Stimulated activated CD8-positive, alpha-beta memory T cell treated with anti-CD3 and anti-CD28 coated beads, Interleukin-15, amount 100 ng/mL, for 4 hours (primary cell): ENCODE measurements at places on chromosomes 2 and 18.

- DNase-seq: no peak
Observed at GRCh38 chr2:237479747-237480146, 7.3 kb upstream of the MLPH start.

DNA sequence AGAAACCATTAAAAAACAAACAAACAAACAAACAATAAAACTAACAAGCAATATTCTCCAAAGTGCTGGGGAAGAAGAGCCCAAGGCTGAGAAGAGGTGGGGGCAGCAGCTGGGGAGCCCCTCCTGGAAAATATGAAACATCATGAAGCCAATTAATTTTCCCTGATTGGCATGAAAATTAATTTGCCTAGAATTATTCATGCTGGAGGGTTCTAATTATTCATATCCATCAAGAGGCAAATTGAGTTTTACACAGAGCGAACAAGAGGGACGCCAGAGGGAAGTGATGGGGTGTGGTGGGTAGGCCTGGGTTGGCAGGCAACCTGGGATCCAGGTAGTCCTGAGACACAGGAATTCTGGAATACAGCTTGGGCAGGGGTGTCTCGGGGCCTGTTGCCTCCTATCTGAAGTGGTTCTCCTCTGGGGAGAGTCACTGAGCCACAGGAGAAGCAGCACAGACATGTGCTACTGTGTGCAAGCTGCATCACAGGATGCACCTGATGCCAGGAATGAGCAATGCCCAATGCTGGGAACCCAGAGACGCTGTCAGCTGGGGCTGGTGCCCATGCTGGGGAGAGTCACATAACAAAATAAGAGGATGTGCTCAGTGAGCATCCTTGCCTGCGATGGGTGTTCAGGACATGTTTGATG, 100.5 kb downstream of the TEX51 start:
- DNase-seq: no peak

GRCh38 chr2:143686585-143687164, 557.5 kb downstream of the ARHGAP15 start:
- no peak for DNase-seq

- DNase-seq: peak; percentile 56
Observed at GRCh38 chr2:218284106-218284811, 8.0 kb downstream of the TMBIM1 start.

DNA sequence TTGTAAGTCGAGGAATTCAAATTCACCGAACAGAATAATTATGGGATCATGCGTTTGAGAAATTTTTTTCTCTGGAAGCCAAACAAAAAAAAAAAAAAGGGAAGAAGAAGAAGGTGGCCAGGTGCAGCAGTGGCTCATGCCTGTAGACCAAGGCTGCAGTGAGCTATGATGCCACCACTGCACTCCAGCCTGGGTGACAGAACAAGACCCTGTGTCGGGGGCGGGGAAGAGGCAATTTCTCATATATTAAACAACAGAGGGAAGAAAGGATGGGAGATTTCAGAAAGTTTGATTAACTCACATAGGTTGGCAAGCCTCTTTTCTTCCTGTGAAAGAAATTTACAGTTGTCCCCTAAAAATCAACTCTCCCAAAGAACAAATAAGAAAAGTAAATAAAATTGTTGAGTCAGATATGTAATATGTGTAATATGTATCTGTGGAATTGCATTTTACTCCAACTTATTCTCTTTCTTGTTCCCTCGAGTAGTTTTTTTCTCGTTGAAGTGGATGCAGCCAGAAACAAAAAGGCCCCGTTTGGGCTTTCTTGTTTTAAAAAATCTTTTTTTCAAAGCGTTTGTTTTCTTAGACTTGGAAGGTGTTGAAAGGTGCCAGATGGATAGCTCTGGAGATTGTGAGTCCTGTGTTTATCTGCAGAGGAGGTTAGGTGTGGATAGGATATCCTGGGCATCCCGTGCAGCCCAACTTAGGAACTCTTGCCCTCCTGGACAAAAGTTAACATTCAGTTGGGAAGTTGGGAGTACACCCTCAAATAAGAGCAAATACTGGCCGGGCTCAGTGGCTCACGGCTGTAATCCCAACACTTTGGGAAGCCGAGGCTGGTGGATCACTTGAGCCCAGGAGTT, 25.4 kb upstream of the FMNL2 start:
- no peak for DNase-seq

GRCh38 chr18:40676668-40677067, 1278.4 kb upstream of the PIK3C3 start:
- DNase-seq: no peak

- no peak for DNase-seq
Observed at GRCh38 chr2:9398881-9399780, 24.2 kb downstream of the ITGB1BP1 start.

DNA sequence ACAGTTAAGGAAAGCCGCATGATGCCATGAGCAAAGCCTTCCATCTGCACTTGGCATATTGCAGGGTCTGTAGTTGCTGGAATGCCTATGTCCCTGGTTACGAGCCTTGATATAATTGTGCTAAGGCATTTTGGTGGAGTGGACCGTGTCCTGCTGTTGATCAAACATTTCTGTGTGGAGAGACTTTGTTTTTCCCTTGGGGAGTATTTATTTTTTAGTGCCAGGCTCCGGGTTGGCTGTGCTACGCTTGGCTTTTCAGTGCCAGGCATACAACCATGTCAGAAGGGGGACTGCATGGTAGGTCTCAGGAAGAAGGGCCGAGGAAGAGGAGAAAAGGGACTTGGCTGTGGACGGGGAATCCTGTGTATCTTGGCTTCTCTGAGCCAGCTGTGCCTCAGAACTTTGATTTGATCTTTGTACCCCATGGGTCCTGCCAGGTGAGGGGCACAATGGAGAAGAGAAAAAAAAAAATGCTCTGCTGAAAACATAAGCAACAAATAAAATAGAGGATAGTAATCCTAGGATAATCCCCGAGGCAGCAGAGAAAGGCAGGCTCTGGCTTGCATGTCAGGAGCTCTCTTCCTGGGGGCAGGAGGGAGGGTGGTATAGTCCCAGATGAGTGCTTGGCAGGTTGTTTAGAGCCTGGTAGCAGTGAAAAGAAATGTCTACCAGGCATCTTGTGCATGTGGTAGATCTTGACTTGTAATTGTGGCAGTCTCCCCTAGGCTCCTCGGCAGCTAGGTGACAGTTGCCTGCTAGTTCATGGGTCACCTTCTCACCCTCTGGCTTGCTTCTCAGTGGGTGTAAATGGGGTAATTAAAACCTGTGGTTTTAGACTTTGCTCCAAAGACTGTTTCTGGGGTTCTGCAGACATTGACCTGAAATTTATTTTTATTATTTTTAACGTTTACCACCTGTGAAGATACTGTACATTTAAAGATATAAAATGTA, 233.0 kb downstream of the NEDD4L start:
- DNase-seq: no peak

GRCh38 chr2:171584001-171584400, 61.7 kb downstream of the CYBRD1 start:
- no peak for DNase-seq

DNA sequence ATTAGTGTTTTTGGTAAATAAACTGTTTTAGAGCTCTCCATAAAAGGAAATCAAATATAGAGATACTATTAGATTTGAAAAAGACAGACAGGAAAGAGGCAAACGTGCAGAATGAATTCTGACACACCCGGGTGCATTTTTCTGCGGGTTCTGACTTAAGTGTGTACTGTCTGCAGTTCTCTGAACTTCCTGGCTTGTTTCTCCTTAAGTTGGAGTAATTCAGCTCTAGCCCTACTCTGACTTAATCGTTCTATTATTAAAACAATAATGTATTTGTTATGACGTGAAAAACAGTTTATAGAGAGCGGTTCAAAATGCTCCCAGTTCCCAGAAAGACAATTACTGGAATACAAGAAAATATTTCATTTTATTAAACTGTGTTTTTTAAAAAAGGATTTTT, 305.9 kb downstream of the ARHGAP15 start:
- no peak for DNase-seq

GRCh38 chr2:219017201-219017931, 23.9 kb downstream of the CFAP65 start:
- no peak for DNase-seq

DNA sequence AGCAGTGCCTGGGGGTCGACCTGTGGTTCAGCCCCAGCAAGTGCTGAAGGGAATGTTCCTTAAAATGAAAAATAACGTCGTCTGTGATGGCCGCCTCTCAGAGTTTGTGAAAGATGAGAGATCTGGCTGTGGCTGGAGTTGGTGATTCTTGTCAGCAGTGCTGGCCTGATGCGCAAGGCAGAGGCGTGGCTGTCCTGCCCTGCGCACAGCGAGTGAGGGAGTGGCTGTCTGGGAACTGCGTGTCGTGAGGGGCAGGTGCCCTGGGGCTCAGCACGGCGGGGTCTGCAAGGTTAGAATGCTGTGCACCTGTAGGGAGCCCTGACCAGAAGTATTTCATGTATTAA, 8.8 kb downstream of the NFATC1 start:
- no peak for DNase-seq

DNA sequence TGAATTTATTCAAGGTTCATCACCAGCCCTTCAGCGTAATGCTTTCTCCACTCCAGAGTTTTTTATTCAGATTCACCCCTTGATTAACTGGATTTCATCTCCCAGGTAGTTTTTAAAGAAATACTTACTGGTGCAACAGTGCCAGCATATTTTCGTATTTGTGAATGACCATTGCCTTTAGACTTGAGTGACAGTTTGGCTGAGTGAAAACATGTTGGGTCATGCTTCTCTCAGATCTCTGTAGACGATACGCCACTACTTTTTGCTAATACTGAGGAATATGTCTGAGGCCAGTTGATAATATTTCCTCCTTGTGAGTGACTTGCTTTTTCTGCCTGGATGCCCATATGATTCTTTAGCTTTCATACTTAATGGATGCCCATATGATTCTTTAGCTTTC, 51.5 kb downstream of the CYP26B1 start:
- DNase-seq: no peak

DNA sequence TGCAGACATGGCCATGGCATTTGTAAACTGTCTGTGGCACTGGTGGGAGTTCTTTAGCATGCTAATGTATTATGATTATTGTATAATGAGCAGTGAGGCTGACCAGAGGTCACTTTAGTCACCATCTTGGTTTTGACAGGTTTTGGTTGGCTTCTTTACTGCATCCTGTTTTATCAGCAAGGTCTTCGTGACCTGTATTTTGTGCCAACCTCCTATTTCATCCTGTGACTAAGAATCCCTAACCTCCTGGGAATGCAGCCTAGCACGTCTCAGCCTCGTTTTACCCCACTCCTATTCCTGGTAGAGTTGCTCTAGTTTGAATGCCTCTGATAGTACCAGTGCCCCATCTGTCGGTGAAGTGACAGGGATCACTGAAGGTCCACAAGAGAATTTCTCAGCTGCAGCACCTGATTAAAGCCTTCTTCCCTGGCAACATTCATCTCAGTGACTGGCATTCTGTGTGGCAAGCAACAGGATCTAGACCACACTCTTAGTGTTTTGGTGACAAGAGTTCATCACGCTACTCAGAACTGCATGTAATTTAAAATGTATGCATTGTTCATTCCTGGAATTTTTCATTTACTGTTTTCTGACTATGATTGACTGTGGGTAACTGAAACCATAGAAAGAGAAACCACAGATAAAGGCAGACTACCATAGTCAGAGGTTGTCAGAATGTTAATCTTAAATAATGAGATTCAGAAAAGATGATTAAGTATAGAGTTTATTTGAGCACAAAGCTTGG, 43.0 kb upstream of the GPR39 start:
- no peak for DNase-seq

DNA sequence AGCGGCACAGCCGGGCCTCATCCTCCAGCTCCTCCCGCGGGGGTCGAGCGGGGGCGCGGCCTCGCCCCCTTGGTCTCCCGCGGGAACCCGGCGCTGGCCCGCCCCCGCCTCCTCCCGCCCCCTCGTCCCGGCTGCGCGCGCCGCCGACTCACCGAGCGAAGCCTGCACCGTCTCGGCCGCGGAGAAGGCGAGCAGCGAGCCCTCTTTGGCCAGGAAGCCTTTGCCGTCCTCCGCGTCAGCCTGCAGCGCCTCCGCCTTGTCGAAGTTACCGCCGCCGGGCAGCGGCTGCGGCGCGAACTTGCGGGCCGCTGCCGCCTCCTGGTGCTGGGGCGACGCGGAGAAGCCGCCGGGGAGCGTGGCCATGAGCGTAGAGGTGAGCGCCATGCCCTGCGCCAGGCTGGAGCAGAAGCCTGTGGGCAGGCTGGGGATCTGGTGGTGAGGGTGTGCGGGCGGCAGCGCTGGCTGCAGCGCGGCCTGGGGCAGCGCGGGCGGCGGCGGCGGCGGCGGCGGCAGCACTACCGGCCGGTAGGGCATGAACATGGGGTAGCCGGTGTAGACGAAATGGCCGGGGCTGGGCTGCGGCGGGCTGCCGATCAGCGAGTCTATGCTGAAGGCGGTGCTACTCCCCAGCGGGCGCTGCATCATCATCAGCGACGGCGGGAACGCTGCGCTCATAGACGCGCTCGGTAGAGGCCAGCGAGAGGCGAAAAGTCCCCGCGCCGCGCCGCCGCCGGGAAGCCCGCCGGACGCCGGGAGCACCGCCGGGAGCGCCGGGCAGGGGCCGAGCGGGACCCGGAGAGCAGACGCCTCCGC, 683 bp downstream of the GBX2 start:
- no peak for DNase-seq

GRCh38 chr2:210046851-210047500, 44.5 kb downstream of the RPE start:
- DNase-seq: no peak

DNA sequence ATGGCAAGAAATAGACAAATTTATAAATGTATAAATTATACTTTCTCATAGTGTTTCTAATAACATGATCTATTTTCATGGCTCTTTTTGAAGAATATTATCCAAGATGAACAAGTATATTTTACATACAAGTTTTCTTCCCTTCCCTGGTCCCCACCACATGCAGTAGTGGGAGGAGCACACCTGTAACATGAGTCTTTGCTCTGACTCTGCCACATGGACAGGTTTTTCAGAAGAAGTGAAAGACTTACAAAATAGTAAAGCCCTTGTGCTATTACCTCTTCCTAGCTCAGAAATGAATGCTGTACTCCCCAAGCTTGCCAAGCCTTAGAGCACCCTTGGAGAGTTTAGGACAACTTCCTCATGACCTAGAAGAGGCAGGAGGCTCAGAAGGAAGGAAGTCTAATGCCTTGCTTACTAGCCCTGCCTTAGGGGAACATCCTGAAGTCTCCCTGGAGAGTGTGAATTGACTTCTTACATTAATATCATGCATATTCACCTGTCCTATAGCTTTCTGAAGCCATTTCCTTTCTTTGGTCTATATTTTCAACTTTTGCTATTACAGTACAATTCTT, 18.4 kb downstream of the MXD1 start:
- no peak for DNase-seq

DNA sequence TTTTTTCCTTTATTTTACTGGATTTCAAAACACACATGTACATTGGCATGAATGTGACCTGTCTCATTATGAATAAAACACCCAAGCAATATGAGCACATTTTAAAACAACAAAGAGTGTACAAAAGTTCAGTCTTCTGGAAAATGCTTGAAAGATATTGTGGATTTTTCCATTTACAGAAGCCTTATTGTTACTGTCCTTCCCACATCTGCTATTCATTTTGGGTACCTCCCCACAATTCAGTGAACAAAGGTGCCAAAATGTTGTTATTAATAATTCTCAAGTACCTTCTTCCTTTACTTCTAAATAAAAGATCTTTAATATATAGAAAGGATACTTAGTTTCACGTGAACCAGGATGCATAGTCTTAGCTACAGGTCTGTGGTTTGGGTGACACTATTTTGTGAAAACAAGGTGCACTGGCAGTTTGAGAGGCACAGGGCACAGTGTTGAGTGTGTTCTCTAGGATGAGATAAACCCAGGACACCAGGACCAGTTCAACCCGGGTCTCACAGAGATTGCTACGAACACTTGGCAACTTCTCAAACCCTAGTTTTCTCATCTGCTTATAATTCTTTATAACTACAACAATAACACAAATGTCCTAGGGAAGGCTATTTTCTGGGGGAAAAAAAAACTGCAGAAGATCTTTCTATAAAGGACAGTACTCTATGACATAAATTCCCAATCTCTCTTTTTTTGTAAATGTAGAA, 84.5 kb upstream of the GALNT5 start:
- no peak for DNase-seq
